ENCODE measurements at places on chromosomes 3 and 15.

DNA sequence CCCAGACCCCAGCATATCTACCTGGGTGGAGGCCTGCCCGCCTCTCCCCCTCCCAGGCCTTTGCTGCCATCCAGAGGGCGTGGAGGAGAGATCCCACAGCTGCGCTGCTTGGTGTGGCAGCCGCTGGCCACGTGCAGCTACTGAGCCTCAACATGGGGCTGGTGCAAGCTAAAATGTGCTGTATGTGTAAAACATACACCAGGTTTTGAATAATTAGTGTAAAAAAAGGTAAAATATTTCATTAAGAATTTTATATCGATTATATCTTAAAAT is 95.8 kb downstream of the SEC22A start:
- no peak for DNase-seq

DNA sequence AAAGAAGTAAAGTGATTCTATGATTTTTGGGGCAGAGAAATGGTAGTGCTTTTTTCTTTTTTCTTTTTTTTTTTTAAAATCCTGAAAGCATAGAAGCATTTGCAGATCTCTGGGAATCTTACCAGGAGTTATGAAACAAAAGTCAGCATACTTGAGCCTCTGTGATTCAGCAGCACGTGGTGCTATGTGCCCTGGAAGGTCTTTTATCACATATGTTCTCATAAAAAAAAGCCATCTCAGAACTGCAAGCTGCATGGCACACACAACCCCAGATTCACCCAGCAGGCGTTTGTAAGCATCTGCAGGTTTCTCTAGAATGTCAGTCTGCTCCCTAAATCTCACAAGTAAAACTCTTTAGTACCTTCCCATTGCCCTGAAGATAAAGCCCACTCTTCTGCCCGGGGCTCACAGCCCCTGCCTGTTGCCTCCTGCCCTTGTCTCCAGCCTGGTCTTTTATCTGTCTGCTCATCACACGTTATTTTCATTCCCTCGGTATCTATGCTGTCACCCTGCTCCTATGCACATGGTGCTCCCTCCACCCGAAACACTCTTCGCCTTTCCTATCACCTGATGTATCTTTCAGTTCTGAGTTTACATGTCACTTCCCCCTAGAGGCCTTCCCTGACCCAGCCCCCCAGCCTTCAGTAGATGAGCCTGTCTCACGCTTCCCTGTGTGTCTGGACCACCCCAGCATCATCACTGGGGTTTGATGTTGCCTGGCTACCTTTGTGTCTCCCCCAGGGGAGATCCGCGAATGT is 72.4 kb downstream of the CHDH start:
- no peak for DNase-seq

DNA sequence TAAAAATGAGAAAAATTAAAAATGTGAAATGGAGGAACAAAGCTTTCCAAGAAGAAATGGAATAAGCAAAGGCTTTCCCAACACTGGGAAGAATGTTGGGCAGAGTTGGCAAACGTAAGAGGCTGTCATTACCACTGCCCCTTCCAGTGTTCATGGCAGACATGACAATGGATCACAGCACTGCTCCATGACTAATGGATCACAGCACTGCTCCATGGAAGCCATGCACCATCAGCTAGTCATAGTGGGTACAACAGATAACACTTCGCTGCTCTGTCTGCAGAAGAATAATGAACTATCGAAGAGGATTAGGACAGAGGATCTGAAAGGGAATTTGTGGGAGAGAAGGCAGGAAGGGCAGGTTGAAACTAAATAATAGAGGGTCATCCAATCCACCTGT is 5.0 kb downstream of the CAV3 start:
- DNase-seq: no peak

GRCh38 chr3:58521336-58521670 is 15.7 kb downstream of the ACOX2 start:
- no peak for DNase-seq

DNA sequence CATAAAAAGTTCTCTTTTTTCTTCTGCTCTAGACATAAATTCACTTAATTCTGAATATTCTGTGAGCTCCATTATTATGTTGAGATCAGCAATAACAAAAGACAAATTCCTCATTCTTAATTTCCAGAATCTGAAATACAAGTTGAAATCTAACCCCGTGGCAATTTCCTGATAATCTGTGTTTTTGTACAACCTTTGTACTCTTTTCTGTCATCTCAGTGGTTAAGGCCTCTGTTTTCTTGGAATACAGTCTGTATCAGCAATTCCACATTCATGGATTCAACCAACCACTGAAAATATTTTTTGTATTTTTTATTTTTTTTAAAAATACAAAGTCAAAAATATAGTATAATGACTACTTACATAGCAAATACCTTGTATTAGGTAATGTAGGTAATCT is 8.7 kb downstream of the CCR8 start:
- no peak for DNase-seq

- DNase-seq: no peak
Measured at GRCh38 chr15:40436892-40437751, 3.6 kb upstream of the BAHD1 start.

- DNase-seq: no peak
Measured at GRCh38 chr3:10716964-10717363, 99.1 kb upstream of the SLC6A11 start.

DNA sequence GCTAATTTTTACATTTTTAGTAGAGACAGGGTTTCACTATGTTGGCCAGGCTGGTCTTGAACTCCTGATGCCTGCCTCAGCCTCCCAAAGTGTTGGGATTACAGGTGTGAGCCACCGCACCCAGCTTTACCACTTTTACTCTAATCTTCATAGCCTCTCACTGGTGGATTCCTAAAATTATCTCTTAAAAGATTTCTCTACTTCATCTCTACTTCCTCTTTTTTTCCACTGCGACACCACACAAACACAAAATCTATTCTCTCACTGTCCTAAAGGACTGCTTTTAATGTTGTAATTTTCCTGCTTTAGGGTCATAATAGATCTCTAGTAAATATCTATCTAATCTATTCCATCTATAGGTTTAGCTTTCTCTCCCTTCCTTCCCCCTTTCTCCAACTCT is 34.0 kb upstream of the TBL1XR1 start:
- no peak for DNase-seq
